ENCODE measurements at places on chromosomes 7 and 10.

DNA sequence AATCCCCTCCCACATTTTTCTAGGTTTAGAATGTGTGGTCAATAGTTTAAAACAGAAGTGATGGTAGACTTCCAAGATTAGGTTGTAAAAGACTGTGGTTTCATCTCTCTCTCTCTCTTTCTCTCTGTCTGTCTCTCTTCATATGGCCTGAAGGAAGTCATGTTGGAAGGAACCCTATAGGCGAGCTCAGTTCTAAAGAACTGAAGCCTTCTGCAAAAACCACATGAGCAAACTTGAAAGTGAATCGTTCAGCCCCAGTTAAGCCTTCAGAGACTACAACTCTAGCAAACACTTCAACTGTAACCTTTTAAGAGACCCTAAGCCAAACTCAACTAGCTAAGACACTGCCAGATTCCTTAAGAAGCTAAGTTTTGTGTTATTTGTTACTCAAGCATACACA, 707.5 kb upstream of the LRRTM3 start:
- no peak for DNase-seq

- DNase-seq, result no peak
These were observed 69.2 kb downstream of the GNA12 start for GRCh38 chr7:2774935-2775334.

DNA sequence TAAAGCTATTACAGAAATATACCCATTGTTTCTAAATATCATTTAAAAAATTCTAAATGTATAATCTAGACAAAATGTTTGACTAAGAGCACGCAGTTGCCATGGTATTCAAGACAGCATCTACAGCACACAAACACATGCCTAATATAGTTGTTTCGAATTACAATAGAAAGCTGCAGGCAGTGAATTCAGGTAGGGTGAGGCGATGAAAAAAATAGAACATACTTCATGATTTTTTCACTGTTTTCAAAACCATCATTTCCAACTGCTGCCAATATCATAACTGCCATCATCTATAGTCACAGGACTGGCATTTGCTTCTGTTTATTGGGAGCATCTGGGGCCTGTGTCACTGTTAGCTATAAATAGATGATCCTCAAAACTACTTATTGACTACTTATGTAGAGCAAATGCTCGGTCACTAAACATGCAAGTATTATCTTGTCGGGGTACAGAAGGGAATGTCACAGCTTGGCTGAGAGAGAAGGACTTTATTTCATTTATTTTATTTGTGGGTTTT, 34.4 kb upstream of the OTUD1 start:
- DNase-seq, result no peak

- DNase-seq, result no peak
These were observed 568 bp downstream of the PRSS2 start for GRCh38 chr7:142771353-142771723.

DNA sequence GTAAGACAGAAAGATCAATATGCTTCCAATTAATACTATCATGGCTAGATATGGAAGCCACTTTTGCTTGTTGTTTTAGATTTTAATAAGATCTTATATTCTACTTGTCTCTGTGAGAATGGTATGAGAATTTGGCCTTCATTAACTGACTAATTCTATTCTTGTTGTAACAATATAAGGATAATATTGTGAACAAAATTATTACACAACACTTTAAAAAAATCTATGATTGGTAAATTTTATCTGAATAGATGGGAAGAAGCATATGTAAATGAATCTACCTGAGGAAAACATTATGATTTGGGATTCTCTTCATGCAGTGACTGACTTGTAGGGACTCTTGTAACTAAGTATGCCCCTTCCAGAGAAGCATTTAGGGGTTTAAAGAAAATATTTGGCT, 308.9 kb upstream of the KCND2 start:
- DNase-seq, result no peak

DNA sequence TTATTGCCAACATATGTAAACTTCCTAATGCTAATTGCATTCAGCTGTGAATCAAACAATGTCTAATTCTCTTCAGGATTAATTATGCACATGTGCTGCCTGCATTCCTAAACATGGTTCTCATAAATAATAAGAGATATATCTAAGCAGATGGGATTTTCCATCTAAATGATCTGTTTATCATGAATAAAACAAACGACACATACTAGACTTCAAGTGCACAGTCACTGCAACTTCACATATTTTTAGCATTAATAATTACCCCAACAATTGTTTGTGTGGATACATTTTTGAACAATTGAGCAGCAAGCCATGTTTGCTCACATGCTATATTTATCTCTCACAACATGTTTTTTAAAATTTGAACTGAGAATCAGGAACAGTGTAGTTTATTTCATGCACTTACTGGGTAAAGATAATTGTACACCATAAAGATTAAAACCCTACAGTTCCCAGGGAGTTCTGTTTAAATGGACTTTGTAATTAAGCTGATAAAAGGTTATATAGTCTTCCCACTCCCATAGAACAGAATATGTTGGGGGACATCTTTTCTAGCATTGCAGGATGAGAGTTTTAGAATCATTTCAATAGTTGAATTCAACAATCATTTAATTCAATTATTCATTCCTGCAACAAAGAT, 378.5 kb downstream of the MDFIC start:
- DNase-seq, result no peak

DNA sequence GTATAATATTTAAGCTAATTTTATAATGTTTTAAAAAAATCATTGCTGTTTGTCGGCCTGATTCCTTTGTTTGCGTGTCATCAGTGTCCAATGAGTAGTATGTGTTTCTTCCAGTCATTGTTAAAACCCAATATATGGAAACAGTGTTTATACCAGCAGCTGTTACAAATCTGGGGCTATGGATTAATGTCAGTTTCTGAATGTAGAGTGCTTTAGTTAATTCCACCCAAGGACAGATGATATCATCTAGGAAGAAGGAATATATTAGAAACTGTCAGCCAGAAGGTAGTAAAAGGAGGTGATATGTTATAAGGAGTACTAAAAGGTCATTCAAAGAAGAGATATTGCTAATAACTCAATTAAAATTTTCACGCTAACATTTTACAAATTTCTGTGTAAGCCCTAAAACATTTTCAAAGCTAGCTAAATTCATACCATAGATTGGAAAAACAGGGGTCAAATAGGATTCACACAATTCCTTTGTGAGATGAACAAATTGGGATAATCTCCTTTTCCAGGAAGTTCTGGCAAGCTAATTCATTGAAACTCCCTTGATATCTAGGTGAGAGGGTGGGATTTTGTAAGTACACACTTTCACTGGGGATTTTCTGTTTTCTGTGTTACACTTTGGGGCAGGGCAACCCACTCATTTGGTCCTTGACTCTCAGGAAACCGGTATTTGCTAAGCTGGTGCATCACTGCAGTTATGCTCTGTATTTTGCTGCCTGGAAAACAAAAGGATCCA, 448.8 kb downstream of the LRMDA start:
- DNase-seq, result no peak

DNA sequence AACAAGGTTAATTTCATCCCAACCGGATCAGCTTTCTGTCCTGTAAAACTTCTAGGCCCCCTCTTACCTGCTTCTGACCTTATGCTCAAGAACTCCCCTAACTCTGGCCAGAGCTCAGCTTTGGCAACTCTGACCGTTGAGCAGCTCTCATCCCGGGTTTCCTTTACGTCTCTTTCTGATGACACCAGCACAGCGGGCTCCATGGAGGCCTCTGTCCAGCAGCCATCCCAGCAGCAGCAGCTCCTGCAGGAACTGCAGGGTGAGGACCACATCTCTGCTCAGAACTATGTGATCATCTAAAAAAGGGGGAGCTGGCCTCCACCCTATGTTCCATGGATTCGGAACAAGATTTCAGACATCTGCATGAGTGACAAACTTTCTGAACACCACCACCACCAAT, 117.6 kb downstream of the GLCCI1 start:
- DNase-seq, result no peak

GRCh38 chr7:80679921-80680907, 41.8 kb downstream of the CD36 start:
- DNase-seq, result no peak

GRCh38 chr7:113918946-113919345, at the start of gene PPP1R3A:
Gene PPP1R3A, minus strand, starts transcription at chr7:113919009. Its CDS starts 13 bp downstream, at chr7:113918996.
- DNase-seq, result no peak

- no peak for DNase-seq
These were observed 12.0 kb upstream of the AKR1B1 start for GRCh38 chr7:134470864-134471263.

GRCh38 chr10:593016-593415, 96.5 kb downstream of the DIP2C start:
- DNase-seq, result no peak

DNA sequence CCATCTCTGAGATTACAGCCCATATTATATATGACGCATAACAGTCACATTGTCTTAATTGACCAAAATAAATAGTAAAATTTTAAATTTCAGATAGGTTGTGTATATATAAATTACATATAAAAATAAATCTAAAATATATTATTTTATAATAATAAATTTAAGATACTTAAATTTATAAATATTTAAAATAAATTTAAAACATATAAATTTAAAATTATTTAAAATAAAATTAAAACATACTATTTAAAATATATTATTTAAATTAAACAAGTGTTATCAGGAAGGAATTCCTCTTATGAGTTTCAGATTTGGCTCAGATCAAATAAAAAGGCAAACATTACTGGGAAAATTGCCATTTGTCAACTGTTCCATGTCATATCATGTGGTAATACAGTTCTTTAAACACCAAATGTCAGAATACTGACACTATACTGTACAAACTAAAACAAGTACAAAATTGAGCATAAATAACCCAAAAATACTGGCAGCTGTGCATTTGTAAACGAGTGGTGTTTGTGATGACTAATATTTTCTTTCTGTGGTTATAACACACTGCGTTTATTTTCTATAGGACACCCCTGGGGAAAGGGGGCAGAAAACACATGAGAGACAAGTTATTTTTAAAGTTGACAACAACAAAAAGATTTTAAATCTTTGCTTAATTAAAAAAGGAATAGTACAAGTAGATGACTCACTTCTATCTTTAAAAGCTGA, 71.3 kb upstream of the DGKB start:
- no peak for DNase-seq

DNA sequence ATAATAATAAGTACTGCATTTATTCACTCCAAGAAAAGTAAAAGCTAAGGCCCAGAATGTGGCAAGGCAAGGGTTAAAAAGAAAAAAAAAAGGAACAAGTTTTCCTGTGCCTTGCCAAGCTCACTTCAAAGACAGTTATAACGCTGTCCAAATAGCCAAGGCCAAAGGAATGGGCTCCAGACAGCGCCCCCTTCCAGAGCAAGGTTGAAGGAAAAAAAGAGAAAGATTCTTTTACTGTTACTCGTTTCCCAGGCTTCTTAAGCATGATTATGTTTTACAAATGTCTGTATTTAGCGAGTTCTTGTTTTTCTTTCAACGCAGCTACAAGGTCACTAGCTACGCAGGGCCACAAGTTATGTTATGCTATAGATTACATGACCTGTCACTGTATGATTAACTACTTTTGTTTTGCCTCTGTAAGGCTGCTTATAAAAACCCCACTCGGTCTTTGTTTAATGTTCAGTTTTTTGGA, 9.1 kb upstream of the EIF4H start:
- DNase-seq, result no peak

GRCh38 chr10:97549587-97550322, 22.8 kb upstream of the ANKRD2 start:
- no peak for DNase-seq

DNA sequence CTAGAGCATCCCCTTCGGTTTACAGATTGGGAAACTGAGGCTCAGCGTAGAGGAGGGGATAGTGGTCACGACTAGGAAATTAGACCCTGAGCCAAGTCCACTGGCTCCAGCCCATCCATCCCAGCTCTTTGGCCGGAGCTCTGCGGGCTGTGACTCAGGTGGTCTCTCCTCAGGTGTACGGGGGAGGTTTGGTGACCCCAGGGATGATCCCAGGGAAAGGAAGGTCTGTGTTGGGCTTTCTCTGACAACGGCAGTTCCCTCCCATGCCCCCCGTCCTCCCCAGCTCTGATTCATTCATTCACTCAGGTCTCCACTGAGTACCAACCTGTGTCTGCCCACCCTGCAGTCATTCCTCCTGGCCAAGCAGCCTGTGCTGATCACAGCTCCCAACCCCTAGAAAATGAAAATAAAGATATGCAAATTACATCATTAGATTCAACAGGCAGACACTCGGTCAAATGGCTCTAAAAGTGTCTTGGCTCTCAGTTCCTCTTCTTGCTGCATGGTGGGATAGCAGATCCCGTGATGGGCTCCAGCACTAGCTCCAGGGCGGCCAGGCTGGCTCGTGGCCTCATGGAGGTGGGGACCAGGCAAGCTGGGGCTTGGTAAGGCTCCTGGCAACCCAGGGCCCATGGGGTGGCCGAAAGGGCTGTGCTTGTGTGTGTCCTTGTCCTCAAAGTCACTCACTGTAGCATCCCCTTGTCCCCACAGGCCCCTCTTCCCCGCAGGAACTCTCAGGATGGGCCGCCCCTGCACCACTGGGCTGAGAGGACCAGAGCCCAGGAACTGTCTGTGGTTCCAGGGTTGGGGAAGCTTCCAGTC, 37.8 kb downstream of the CLRN3 start:
- no peak for DNase-seq

GRCh38 chr10:98246911-98247805, 20.8 kb downstream of the LOXL4 start:
- no peak for DNase-seq

GRCh38 chr7:75969182-75969581, 25.2 kb downstream of the TMEM120A start:
- no peak for DNase-seq

GRCh38 chr7:30925913-30926312, 14.3 kb downstream of the AQP1 start:
- DNase-seq, result no peak

DNA sequence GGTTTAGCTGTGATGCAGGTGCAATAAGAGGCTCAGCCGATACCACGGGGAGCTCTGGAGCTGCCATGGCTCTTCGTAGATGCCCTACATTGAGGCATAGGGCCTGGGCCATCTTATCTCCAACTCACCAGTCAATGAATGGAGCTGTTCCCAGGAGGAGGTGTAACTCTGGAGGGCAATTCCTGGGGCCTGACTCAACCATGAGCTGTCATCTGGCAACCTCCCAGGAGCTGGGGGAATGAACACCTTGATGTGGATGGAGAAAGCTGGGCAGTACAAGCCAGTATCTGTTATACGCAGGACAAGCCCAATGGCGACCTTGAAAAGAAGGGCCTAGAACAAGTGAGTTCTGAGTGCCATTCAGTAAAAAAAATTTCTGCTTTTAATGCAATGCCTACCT, 224.0 kb upstream of the PLXDC2 start:
- no peak for DNase-seq

GRCh38 chr7:33748793-33749192, 156.5 kb upstream of the BMPER start:
- no peak for DNase-seq

- no peak for DNase-seq
These were observed 7.7 kb downstream of the FGF8 start for GRCh38 chr10:101767966-101768790.

DNA sequence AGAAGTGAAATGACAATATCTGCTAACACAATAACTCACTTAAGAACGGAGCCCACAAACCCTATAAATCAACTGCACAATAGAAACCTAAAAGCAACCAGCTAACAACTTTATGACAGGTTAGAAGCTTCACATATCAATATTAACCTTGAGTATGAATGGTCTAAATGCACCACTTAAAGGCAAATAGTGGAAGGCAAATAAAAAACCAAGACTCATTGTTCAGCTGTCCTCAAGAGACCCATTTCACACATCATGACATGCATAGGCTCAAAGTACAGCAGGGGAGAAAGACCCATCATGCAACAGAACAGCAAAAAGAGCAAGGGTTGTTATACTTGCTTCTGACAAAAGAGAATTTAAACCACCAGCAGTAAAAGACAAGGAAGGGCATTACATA, 46.8 kb downstream of the CDC14C start:
- no peak for DNase-seq

Measured in A673 (cell line).